ENCODE measurements at places on chromosomes 6 and 20. TPM values are rescaled to one million over a fixed set of nuclear protein-coding genes. Genes with fewer than 3 reads are reported as not detected.

The WRNIP1 gene
- 58.5 TPM for total RNA-seq

The SMIM26 gene
- 82.7 TPM for total RNA-seq

The TCF15 gene
- not detected for total RNA-seq

The AAR2 gene
- 34.0 TPM for total RNA-seq

The TRIM40 gene
- not detected for total RNA-seq

The C6orf132 gene
- 16.3 TPM for total RNA-seq

The HTR1E gene
- 0.15 TPM for total RNA-seq

The PACRG gene
- total RNA-seq: not detected

The PIGU gene
- 6.6 TPM for total RNA-seq

The ZFP57 gene
- 0.10 TPM for total RNA-seq

The HCK gene
- total RNA-seq: not detected

The VSX1 gene
- total RNA-seq: not detected

The LBP gene
- 0.35 TPM for total RNA-seq

The HLA-DMB gene
- total RNA-seq: 2.1 TPM

The ADTRP gene
- total RNA-seq: 7.1 TPM

The SLPI gene
- total RNA-seq: 58.2 TPM

The OTOR gene
- total RNA-seq: not detected

All from renal cortical epithelial cell (primary cell).